ENCODE measurements at places on chromosomes 7 and 10.

DNA sequence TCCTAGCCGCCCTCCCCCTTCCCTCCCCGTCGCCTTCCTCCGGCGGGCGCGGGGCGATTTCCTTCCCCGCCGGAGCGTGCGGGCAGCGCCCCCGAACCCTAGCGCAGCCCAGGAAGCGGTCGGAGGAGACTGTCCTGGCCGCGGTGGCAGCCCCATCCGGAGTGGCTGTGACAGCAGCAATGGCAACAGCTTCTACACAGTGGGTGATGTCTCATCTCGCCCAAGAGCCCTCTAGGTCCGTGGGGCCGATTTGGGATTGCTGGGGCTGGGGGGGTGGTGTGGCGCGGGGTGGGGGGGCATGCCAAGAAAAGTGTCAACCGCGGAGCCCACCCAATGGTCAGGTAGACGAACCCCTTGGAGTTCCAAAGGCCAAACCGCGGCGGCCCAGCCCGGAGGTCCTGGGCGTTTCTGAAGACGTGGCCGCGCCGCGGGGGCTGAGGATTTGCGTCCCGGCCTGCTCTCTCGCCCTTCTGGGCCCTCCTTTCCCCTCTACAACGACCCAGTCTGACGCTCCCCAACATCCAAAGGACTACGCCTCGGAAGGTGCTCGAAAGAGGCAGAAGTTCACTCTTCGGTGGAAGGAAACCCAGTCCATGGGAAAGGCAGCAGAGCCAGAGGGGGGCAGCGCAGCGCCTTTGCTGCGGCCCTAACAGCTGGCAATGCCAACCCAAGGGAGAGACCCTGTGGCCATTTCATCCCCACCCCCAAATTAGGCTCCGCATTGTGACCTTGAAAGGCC lies 603 bp upstream of the TWIST1 start:
- DNase-seq: no peak

- no peak for DNase-seq
These were observed 111.1 kb downstream of the FZD1 start for GRCh38 chr7:91375378-91375777.

DNA sequence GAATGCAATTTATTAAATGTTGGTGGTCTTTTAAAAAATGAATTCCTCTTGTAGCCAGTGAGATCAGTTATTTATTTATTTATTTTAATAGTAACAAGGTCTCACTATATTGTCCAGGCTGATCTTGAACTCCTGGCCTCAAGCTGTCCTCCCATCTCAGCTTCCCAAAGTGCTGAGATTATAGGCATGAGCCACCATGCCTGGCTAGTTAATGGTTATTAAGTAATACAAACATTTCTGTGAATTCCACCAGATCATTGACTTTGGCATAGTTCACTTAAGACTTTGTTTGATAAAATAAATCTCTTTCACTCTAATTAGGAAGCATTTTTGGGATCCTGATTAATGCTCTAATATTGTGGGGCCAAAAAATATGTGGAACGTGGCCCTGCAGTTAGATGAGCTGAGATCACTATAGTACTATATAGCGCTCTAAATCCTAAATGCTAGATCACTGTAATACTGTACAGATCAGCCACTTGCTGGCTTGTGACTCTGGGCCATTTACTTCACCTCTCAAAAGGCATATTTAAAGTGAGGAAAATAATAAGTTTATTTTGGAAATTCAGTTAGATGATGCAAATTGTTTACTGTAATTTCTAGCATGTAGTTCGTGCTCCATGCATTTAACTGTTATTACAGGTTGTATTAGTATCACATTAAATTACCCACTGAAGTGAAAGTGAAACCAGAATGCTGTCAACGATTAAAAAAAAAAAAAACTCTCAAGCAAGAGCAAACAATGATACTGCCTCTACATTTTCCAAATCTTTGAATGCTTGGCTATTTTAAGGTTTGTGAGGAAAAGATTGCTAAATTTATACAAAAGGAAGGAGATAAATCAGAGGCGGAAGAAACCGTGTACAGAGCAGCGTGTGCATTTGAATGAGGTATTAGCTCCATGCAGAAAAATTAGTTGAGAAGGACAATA lies 15.9 kb upstream of the FAS start:
- DNase-seq: no peak

GRCh38 chr10:50574305-50574704 lies 49.5 kb downstream of the SGMS1 start:
- no peak for DNase-seq

GRCh38 chr7:90720984-90721760 lies 125.1 kb downstream of the CDK14 start:
- DNase-seq: no peak

DNA sequence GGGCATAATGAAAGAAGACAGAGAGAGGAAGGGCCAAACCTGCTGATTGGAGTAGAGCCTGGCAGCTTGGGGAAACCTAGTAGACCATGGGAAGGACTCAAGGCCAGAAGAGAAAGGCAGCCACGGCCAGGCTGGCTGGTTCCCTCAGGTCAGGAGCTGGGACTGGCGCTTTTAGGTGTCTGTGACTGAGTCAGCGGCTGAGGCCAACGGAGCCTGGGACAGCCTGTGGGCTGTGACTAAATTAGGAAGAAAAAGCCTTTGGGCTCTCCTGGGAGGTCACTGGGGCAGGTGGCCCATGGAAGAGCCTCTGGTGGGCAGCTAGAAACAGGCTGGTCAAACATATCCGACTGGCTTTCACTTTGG lies 108.9 kb upstream of the PDCD4 start:
- DNase-seq: no peak

DNA sequence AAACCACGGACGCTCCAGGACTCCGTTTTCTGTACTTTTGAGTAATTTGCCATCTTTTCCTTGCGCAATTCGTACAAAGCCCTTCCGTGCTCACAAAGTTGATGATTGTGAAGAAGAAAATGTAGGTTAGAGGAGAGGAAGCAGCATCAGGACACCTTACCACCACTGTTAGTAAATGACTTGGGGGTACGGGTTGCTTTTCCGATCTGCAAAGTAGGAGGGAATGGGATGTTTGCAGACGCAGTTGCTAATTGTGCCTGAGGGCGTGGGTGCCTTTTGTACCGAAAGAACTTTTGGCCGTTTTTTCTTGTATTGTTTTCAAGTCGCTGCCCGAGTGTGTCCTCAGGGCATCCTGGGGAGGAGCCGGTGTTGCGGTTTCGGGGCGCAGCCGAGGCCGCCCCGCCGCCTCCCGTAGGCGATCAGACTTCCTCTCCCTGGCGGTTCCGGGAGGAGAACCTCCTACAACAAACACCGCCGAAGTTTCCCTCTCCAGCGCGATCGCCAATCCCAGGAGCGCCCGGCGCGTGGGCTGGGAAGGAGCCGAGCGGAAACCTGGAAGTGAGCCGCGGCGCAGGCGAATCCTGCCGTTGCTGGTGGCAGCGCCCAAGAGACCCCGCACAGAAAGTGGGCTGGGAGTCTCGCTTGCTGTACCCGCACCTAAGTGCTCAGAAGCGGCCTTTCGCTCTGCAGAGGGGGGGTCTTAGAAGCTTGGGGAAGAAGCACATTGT lies 1.0 kb downstream of the PRR15 start:
- DNase-seq: no peak

DNA sequence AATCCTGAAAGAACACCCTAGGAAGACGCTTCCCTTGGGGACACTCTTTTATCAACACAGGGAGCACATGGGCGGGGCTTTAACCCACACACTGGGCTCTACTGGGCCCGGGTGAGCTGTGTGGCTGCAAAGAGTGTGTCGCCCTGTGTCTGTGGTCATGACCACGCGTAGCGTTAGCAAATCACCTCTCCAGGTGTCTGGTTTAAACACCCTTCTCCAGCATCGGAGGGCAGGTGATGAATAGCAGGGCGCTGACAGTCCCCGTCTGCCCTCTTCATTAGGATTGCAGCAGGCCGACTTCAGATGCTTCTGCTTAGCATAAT lies 127.7 kb downstream of the ADARB2 start:
- no peak for DNase-seq

GRCh38 chr10:94376865-94377264 lies 14.1 kb upstream of the NOC3L start:
- DNase-seq: no peak

- no peak for DNase-seq
These were observed 423.6 kb upstream of the LRGUK start for GRCh38 chr7:133703547-133703946.

- DNase-seq: no peak
These were observed 3.4 kb downstream of the CCDC136 start for GRCh38 chr7:128795129-128795528.

GRCh38 chr10:52649511-52649910 lies 123.1 kb downstream of the MBL2 start:
- no peak for DNase-seq

- no peak for DNase-seq
These were observed 168.0 kb downstream of the PTPN20 start for GRCh38 chr10:47079204-47079580.

DNA sequence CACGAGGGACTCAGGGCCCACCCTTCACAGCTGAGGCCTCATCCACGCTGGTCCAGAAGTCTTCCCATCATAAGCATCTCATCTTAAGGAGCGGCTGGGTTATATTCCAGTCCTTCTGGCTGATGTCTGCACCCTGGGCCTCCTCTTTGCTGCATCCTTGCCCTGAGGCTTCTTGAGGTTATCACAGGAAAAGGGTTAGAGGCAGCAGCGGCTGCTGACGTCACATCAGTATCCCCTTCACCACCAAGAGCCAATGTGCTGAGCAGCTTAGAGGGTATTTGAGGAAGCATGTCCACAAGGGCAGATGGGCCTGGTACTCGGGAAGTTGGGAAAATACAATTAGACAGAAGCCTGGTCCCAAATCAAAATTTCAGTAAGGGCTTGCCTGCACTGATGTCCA lies 125.1 kb downstream of the PLXNA4 start:
- DNase-seq: no peak

DNA sequence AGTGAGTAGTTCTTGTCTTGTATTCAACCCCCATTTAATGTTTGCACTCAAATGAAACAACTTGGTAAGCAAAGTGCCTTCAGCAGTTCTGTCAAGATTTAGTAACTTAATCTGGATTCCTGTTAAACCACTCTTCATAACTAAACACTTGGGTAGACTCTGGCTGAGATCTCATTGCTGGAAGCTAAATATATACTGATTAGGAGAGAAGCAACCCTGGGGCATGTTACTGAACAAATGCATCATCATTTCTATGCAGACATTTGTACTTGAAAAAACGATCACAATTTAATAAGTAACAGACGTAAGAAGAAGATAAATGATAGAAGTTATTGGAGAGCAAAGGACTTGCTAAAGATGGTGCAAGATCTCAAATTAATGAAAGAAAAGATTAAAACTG lies 308.4 kb upstream of the POM121L12 start:
- DNase-seq: no peak

- DNase-seq: no peak
These were observed 8.4 kb downstream of the PRF1 start for GRCh38 chr10:70594161-70594560.

DNA sequence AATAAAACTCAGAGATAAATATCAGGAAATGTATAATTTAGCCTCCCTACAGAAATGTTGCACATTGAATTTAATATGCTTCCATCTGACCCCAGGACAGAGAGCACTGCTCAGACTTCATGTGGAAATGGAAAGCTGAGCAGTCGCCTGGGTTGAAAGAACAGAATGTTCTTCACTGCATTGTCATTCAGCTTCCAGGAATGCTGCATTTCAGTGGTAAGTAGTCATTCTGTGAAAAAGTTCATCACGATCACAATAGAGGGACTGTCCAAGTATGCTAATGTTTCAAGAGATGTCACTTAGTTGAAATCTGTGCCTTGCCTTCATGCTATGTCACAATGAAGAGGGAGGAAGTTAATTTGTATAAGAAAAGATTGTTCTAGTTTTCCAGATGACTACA lies 147.3 kb downstream of the NRCAM start:
- DNase-seq: no peak

- no peak for DNase-seq
These were observed 6.3 kb downstream of the GPAM start for GRCh38 chr10:112177247-112177646.

DNA sequence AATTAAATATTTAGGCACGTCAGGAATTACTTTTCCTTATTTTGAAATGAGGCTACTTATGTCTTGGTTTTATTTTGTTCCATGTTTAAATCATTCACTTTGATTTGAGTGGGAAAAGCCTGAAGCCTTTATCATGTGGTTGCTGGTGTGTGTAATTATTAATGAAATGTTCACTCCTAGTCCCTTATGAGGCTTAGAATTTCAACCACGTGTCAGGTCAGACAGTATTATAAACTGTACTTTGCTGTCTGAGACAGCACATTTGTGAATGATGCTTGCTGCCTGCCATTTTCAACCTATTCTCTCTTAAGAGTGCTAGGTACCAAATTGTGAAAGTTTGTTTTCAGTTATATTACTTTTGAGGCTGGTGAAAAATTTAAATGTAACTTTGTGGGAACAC lies 58.9 kb downstream of the COL17A1 start:
- DNase-seq: no peak

DNA sequence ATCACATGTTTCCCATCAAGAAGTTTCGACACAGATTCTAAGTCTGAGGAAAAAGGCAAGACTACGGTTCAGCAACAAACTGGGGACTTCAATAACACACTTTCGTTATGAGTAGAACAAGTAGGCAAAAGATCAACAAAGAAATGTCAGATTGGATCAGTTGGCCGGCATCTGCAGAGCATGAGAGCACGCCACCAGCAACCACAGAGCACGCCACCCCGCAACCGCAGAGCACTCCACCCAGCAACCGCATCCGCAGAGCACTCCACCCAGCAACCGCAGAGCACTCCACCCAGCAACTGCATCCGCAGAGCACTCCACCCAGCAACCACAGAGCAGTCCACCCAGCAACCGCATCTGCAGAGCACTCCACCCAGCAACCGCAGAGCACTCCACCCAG lies 89.7 kb upstream of the FAM20C start:
- DNase-seq: no peak

- DNase-seq: no peak
These were observed 173.6 kb downstream of the KIAA1217 start for GRCh38 chr10:24382596-24382978.

DNA sequence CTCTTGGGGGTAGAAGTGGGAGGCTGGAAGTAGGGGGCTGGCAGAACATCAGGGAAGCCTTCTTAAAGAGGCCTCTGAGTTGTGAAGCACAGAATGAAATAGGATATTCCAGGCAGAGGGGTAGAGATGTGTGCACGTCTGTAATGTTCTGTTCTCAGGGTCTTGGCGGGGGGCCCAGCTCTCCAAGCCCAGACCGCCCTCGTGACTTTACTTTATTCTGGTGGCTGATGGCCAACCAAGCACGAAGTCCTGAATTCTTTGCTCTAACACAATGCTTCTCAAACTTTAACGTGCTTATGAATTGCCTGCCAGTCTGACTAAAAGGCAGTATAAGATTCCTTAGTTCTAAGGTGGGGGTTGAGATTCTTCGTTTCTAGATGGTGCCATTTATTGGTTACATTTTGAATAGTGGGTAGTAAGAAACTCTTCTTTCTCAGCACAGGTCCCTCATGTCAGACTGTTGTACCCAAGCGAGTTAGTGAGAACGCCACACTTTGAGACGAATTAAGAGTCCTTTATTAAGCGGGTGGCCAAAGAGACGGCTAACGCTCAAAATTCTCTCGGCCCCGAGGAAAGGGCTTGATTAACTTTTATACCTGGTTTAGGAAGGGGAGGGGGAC lies 8.2 kb downstream of the PRXL2A start:
- no peak for DNase-seq

DNA sequence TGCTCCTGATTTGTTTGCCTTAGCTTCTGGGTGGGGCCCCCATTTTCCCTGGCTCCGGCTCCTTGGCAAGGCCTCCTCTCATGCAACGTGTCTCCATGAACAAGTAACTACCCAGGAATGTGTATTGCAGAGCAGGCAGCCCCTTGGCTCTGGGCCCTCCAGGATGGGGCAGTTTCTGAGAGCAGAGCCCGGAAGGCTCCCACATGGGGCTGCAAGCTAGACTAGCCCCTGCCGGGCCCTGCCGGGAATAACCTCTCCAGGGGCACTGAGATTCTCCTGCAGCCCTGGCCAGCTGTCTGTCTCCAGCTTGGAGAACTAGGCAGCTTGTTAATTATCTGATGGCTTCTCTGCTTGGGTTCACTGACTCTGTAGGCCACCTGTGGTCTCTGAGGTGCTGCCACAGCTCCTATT lies 184.0 kb upstream of the INHBA start:
- no peak for DNase-seq

Measured in stimulated activated CD4-positive, alpha-beta T cell treated with anti-CD3 and anti-CD28 coated beads, Interleukin-15, amount 100 ng/mL, for 1 hour (primary cell).